ENCODE measurements at places on chromosomes 6 and 20.
A peak's percentile ranks its signal among the peaks of the same experiment; 100 is the strongest.

GRCh38 chr6:167212713-167213005 is 54.9 kb upstream of the GPR31 start:
- DNase-seq = no peak

GRCh38 chr6:11424395-11425034 is 113.0 kb upstream of the TMEM170B start:
- no peak for DNase-seq

DNA sequence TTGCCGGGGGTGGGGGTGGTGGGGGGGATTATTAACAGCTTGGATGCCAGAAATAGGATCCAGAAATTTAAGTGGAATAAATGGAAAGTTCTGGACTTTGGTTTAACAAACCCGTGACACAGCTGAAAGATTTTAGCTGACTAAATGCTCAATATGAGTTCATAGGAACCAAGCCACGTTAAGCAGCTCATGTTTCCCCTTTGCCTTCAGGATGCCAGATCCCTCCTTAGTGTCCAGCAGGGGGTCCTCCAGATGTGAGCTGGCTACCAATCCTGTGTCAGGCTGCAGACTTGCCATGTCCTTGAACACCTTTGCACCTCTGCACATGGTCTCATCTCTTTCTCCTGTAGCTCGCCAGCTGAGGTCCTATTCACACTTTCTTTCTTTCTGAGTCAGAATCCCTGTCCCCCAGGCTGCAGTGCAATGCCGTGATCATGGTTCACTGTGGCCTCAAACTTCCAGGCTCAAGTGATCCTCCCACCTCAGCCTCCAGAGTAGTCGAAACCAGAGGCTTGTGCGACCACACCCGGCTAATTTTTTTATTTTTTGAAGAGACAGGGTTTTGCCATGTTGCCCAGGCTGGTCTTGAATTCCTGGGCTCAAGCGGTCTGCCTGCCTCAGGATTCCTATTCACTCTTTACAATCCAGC is 133.3 kb upstream of the ARMC2 start:
- DNase-seq = no peak

DNA sequence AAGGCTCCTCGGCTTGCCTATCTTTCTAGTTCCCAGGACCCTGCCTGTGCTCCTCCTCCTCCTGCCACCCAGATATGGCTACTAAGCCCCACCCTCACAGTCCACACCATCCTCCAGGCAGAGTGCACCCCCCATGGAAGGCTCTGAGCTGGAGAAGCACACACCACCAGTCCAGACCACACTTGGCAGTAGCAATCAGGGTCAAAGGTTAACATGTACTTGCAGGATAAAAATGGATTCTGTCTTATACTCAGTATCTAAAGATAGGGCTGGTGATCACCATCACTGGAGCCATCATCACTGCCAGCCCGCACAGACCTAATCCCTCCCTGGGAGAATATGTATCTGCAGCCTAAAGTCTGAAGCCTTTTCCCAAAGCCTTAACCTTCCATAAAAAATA is 83.4 kb downstream of the PRKN start:
- DNase-seq = no peak

DNA sequence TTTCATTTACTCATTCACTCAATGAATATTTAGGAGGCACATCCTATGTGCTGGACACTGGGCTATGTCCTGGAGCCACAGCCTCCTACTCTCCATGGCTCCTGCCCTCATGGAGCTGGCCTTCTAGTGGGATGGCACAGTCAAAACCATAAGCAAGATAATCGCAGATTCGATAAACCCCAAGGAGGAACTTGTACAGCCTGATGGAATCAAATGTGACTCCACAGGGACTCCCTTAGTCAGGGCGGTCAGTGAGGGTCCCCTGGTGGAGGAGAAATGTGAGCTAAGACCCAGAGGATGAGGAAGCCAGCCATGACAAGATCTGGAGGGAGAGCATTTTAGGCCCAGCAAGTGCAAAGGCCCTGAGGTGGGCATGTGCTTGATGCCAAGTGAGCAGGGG is 211.9 kb downstream of the PREX1 start:
- no peak for DNase-seq

DNA sequence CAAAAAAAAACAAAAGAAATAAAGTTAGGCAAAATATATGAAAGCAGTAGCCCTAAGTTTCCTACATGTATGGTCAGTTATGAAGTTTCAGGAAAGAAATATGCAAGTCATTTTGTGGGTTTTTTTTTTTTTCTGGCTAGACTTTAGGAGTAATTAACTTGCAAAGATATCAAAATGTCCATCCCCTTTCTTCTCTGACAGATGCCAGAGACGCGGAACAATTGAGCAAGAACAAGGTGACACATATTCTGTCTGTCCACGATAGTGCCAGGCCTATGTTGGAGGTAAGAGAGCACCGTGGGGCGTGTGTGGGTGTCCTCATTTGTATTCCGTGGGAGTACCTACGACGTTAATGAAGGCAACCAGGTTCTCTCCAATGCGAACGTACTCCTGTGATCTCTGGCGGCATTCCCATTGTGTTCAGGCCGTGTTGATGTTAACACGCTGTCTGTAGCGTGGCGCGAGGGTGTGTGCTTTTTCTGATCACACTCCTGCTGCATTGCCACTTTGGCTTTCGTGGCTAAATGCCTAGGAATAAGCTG is 19.5 kb downstream of the DUSP22 start:
- no peak for DNase-seq

- DNase-seq = no peak
These were observed 339.8 kb downstream of the HTR1B start for GRCh38 chr6:77123527-77123926.

- DNase-seq = no peak
These were observed 17.0 kb downstream of the RNASET2 start for GRCh38 chr6:166939345-166939744.

GRCh38 chr6:112286010-112286409 is 31.6 kb upstream of the LAMA4 start:
- DNase-seq = peak; percentile 35

DNA sequence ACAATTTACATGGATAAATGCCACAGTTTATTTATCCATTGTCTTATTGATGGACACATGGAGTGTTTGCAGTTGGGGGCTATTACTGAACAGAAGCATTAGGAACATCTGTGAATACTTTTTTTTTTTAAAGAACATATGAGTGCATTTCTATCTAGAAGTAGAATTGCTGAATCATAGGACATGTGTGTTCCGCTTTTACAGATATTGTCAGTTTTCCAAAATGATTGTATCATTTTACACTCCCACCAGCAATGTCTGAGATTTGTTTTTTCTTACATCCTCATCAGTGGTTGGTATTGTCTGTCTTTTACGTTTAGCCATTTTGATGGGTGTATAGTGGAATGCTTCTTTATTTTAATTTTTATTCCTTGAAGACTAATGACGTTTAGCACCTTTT is 42.0 kb upstream of the ASIP start:
- no peak for DNase-seq

- DNase-seq = no peak
These were observed 7.8 kb downstream of the TCF15 start for GRCh38 chr20:602111-602970.

GRCh38 chr6:293193-294174 is 1.2 kb downstream of the DUSP22 start:
- DNase-seq = peak; percentile 13

GRCh38 chr6:124684621-124685020 is 277.6 kb upstream of the RNF217 start:
- no peak for DNase-seq

DNA sequence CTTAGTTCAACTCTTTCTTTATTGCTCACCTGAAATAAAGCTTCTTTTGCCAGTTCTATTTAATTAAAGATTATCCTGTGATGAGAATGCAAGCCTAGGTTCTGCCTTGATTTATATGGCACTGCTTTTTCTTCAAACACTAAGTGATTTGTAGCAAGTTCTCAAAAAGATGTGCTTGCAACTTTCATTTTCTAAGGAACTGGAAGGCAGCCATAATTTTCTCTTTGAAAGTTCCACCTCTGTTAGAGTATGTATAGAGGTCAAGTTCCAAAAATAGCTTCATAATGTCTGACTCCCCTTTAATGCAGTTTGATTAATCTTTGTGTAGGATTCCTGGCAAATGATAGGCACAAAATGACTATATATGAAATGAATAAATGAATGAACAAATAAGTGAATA is 528.3 kb upstream of the FLRT3 start:
- no peak for DNase-seq

- DNase-seq = no peak
These were observed 24.9 kb upstream of the EDN1 start for GRCh38 chr6:12265296-12265695.

DNA sequence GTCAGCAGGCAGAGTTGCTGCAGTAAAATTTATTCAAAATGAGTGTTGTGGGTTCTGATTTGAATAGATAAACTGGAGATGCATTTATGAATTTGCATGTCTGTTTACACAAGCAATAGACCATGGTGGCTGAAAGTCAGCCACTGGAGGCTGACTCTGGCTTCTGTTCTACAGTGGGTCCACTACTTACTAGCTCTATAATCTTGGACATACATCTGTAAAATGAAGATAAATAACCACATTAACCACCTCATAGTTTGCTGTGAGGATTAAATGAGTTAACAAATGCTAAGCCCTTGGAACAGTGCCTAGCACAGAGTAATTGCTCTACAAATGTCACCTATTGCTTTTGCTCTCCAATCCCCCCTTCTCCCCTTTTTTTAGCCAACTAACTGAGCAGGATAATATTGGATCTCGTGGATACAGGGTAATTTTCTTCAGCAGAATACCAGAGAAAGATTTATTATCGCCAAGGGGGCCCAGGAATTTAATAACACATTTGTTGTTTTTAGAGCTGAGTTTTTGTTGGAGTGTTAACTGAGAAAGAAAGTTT is 1.4 kb upstream of the PM20D2 start:
- DNase-seq = no peak

DNA sequence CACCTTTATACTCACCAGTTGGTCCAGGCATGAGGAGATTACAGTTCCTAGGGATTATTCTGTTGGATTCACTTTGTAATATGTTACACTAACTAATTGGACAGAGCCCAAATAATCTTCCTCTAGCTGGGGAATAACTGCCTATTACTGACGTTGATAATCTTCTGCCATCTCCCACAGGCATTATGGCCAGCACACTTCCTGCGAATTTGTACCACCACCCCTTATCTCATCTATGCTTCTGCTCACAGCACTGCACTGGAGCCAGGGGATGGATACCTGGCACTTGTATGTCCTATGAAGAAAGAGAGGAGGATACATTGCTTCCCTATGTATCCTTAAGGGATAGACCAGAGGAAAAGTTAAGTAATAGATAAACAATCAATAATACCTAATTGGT is 494.8 kb upstream of the MAN1A1 start:
- no peak for DNase-seq

DNA sequence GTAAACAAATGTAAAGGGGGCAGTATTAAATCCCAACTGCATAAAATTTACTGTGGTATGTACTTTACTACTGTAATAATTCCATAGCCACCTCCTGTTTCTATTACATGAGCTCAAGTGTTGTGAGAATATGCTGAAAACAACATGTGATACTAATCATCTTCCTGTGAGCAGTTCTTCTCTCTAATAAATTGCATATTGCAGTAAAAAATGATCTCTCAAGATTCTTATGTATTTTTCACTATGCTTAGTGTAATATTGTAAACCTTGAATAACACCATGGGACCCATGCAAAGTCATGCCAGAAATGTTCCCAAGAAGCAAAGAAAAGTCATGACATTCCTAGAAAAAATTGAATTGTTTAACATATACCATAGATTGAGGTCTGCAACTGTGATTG is 133.0 kb upstream of the ATXN1 start:
- no peak for DNase-seq

DNA sequence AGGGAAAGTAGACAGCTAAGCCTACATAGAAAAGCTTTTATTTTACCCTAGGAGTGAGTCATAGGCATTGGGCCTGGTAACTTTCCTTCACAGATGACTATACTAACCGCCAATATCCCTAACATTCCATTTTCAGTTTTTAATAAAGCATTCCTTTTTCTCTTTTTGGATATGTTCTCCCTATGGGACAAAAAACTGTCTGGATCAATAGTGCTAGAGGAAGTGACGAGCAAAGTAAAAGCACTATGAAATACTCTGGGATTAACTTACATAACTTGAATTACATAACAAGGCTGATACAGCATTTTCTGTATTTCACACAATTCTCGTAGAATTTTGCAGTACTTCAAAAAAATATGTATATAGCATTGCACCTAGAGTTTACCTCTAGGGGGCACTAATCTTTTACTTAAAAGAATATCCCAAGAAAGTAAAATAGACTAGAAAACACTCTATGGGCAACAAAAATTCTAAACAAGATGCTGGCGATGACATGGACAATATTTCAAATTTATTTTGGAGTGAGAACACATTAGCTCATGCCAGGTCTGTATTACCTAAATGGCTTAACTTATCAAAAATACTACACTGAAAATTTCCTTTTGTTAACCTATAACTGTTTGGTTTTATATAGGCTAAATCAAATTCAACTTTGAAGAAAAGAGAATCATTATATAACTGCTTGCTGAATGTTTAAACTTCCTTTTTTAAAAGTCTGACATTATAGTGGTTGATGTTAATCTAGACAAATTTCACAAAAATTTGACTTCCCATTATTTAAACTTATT is 66.3 kb upstream of the DST start:
- DNase-seq = no peak
